ENCODE measurements at places on chromosomes 5 and 9.

DNA sequence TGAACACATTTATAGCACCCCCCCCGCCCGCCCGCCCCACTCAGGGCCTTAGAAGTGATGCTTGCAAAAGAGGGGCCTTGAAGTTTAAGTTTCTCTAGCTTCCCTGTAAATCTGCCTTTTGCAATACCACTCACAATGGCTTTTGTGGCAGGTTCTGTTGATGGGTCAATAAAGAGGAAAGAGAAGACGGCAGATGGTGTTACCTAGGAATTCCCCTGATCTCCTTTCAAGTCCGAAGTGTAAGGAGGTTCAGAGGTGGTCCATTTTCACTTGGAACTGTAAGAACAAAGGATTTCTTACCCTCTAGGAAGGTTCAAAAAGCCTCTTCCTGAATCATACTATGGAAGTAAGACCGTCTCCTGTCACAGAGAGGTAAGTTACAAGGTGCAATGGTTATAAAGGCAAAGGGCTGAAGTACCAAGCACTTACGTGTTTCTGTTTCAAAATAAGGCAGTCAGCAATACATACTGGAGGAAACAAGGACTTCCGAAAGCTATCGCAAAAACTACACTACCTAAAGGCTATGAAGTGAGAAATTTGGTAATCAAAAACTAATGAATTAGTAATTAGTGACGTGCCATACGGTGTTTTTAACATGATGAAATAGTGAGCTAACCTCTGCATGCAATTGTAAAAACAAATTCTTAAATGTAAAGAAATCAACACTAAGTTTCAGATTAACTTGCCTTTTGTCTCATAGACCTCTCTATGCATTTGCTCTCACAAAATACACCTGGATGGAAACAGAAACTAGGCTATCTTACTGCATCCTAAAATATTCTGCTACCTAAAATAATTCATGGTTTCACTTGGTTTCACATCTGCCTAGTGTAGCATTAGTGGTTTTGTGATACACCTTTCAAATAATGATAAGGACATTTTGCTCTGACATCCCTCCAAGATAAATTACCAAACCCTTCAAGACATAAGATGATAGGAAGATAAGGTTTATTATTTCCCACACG is 589.4 kb upstream of the FAM174A start:
- no peak for DNase-seq

GRCh38 chr5:51380603-51381207 is 2.5 kb upstream of the ISL1 start:
- DNase-seq: no peak

DNA sequence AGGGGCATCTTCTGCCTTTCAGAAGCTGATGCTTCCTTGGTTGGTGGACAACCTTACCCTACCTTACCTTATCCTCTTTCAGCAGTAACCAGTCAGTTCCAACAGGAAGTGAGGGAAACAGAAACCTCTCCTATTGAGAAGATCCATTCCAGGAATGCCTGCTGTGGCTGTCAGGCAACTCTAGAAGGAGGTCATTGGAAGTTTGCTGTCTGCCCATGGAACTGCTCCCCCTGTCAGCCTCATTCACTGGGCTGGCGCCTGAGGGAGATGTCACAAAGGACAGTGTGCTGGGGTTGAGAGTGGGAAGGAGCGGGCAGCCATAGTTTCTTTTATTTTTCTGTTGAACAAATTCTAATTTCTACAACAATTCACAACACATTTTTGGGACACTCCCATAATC is 54.7 kb downstream of the IRX1 start:
- no peak for DNase-seq

DNA sequence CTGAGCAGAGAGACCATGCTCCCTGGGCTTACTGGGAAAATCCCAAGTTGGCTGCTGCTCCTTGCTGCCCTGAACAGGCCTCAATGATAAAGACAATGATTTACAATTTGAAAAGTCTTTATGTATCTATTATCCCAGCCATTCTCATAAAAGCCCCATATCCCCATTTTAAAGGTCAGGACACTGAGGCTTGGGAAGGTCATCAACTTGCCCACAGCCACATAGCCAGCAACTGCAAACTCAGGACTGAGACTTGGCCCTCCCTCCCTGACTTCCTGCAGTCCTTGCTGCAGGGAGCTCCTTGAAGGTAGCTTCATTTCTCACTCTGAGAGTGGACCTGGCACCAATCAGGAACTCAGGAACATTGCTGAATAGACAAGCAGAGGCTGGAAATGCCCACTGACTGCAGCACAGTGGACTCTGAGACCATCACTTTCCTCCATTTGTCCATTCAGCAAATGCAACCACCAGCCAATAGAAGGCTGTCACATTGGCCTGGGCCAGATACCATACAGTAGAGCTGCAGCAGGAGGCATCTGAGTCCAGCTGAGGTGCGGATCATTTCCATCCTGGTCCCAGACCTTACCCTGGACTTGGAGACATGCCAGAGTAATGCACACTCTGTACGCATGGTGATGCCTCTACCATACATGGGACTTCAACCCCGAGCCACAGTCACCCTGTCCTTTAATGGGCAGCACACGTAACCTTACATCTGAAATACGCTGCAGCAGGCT is 18.3 kb downstream of the TNIP1 start:
- DNase-seq: no peak

- no peak for DNase-seq
Measured at GRCh38 chr9:112443200-112443599, 43.4 kb upstream of the KIAA1958 start.

DNA sequence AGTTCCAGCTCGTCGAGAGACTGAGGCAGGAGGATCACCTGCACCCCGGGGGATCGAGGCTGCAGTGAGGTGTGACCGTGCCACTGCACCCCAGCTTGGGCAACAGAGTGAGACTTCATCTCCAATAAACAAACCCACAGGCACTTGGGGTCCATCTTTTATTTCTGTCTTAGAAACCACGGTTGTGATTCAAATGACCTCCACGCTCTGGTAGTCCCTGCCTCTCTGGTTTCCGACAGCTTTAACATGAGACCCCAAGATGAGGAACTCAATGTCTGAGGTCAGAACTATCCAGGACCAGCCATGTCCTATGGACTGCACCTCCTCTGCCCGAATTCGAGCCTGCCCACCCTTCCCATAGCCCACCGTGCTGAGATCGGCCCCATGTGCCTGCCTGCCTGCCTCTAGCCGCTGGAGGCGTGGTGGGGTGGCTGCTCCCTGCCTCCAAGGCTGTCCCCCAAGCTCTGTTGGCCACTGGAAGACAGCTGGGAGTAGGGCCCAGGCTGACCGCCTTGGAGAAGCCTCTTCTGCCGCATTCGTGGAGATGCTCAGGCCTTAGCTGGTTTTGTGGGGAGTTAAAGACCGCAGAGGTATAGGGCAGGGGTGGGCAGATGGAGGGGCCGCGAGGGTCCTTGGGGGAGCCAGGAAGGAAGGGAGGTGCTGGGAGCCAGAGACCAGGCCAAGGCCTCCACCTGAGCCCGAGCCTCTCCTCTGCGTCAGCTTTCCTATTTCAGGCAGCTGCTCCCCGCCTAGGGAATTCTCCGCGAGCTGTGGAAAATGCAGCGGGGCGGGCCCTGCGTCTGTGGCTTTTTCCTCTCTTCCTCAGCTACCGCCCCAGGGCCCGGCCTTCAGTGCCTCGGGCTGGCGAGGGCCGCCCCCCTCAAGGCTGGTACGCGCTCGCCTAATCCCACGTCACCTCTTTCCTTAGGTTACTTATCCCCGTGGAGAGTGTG is 6.9 kb upstream of the WDR5 start:
- no peak for DNase-seq

- DNase-seq: no peak
Measured at GRCh38 chr5:171355302-171355724, 32.3 kb upstream of the NPM1 start.

DNA sequence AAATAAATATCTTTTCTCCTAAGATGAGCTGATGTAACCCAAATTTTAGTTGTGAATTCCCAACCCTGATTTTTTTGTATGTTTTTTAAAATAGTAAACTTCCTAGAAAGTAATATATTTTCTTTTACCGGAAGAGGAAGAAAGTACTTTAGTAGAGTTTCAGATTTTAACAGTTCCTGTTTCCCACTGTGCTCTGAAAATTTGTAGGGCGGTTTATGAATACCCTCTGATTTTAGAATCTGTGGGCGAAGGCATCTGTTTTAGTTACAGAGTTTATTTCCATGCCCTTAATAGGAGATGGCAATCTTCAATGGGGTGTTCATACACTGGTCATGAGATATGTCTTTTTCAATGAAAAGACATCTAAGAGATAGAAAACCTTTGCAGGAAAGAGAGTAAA is 3.7 kb upstream of the HOMER1 start:
- DNase-seq: no peak

DNA sequence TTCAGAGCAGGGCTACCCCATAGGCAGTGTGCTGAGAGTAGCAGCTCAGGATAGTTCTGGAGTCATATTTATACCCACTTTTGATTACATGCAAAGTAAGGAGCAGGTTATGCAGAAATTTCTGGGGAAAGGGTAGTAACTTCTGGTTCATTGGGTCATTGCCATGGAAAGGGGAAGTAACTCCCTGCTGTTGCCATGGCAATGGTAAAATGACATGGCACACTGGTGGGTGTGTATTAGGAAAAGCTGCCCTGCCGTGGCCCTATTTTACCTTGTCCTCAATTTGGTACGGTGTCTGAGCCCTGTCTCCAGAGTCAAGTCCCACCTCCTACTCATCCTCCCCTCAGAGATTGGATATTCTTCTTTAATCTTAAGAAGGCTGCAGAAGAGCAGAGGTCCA is 526.7 kb upstream of the TYRP1 start:
- DNase-seq: no peak

- DNase-seq: peak; percentile 36
Measured at GRCh38 chr9:101530076-101530711, 3.5 kb upstream of the RNF20 start.

DNA sequence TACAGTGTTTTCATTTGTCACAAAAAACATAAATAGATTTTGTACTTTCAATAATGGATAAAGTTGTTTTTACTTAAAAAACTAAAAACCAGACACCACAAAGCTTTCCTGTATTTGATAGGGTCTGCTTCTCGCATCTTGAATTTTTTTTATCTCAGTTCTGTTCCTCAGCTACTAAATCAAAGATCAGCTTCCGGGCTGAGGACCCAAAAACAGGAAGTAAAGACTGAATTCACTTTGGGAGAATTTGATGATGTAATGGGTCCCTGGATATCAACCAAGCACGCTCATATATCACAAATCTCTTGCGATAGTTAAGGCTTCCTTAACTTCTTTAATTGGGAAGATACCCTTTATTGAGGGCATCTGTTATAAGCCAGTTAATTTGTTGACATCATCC is 24.1 kb downstream of the ITK start:
- DNase-seq: no peak

DNA sequence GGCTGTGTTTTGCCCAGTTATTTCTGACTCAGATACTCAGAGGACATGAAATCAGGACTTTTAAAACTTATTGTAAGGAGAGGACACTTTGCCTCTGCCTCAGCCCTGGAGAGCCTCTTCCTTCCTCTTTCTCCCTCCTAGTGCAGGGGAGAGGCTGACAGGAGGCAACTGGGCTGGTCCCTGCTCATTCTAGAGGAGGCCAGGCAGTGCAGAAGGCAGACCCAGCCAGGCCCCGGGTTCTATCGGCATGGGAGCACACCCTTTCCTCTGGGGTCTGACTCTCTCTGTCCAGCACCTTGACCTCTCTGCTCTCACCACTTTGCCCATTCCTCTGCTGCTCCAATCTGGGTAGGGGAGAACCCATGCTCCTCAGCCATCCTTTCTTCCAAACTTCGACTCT is 16.0 kb upstream of the SMIM32 start:
- no peak for DNase-seq

GRCh38 chr5:111752426-111752965 is 4.5 kb downstream of the NREP start:
- no peak for DNase-seq

GRCh38 chr5:432201-432927 is 10.6 kb upstream of the EXOC3 start:
- no peak for DNase-seq

- no peak for DNase-seq
Measured at GRCh38 chr5:134328619-134329018, 38.4 kb downstream of the CDKL3 start.

DNA sequence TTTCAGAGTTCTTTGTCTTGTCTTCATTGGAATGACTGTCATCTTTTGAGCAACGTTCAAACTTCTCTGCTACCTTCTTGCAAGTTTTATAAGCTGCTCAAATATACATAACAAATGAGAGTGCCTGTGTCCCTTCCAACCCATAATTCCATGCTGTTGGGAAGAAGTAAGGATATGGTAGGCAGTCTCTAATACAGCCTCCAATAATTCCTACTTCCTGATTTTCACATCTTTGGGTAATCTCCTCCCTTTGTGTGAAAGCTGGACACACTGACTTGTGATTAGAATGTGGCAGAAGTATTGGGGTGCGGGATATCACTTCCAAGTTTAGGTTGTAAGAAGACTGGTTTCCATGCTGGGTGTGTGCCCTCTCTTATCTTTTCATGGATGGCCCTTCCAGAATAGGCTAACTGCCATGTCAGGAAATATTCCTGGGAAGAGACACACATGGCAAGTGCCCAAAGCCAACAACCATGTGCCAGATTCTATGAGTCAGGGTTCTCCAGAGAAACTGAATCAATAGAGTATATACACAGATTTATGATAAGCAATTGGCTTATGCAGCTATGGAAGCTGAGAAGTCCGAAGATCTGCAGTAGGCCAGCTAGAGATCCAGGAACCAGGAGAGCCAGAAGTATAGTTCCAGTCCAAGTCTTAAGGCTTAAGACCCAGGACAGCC is 531.3 kb downstream of the NTRK2 start:
- no peak for DNase-seq

DNA sequence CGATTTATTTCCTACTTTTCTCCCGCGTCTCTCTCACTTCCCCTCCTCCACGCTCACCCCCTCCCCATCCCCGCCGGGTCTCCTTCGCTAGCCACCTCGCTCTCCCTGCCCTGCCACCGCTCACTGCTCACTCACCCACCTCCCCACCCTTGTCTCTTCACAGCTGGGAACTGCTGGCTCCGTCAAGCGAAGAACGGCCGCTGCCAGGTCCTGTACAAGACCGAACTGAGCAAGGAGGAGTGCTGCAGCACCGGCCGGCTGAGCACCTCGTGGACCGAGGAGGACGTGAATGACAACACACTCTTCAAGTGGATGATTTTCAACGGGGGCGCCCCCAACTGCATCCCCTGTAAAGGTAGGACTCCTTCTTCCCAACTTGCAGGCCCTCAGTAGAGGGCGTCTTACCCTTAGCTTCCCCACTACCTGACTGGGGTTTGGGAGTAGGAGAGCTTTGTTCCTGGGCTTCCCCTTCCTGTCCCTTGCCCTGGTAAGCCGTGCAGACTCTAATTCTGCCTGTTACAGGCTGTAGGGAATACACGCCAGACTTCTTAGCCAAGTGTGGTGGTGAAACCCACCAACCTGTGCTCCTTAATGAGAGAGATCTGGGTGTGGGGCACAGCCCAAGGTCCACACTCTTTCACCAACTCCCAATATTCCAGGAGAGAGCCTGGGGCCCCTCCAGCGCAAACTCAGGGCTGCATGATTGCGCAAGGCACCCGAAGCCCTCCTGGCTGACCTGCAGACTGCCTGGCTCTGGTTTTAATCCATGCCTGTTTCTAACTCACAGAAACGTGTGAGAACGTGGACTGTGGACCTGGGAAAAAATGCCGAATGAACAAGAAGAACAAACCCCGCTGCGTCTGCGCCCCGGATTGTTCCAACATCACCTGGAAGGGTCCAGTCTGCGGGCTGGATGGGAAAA is 2.5 kb downstream of the FST start:
- no peak for DNase-seq

Data from stimulated activated CD4-positive, alpha-beta T cell treated with anti-CD3 and anti-CD28 coated beads, TNF-alpha, amount 100 ng/mL, for 1 hour (primary cell).